ENCODE measurements at places on chromosomes 4 and X.

DNA sequence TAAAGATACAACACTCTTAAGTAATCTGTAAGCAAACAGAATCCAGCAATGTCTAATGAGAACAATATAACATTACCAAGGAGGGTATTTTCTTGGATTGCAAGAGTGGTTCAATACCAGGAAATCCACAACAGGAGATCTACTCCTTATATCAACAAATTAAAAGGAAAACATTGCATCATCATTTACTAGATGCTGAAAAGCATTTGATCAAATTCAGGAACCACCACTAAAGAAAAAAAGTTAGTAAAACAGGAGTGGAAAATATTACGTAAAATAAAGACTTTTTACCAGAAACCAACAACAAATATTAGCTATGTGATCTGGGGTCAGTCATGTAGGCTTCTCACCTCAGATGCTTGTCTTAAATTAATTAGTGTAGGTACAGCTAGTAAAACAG, 66.8 kb upstream of the MAB21L2 start:
- no peak for DNase-seq

- no peak for DNase-seq
Measured at GRCh38 chr4:21447301-21448054, 501.1 kb downstream of the KCNIP4 start.

DNA sequence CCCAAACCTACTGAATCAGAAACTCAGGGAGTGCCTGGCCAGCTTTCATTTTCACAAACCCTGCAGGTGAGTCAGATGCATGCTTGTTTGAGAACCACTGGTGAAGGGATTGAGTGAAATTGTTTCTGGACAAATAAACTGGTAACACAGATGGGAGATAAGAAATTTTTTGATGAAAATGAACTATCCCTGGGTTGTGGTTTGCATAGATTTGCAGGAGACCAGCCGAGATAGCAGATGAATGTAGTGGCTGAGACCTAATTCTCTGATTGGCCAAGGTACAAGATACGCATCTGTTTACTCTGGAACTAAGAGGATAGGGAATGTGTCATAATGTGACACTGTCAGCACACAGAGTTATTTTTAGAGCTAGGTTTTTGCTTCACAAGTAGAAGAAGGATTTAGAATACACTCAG, 117.8 kb upstream of the NOCT start:
- no peak for DNase-seq

GRCh38 chr4:180932370-180933001, 1310.7 kb upstream of the TENM3 start:
- DNase-seq, result no peak

DNA sequence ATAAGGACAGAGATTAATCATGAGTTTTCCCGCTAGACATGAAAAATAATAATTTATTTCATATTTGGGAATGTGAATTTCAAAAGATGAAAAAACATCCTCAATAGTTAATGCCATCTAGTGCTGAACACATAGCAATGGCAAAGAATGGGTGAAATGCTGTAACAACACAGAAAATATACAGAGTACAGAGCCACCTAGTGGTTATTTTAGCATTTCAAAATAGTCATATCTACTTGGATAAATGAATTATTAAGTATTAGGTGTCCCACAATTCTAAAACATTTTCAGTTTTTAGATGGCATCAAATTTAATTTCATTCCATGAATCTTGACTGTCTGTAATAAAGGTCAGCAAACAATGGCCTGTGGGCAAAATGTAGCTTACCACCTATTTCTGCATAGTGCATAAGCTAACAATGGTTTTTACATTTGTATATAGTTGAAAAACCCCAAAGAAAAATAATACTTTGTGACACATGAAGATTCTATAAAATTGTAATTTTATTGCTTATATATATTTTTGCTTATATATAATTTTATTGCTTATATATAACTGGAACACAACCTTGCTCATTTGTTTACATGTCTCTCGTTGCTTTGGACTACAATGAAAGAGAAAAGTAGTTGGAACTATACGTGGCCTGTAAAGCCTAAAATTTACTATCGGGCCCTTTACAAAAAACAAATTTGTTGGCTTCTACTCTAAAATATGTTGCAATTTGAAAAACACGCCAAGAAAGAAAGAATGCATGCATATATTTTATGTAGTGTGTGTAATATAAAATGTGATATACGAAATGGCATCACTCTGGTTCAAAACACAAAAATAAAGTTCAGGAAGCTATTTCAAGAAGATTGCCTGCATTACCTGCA, 99.1 kb upstream of the FAM47C start:
- DNase-seq, result no peak

- no peak for DNase-seq
Measured at GRCh38 chrX:133937022-133937421, 48.4 kb downstream of the GPC3 start.

- peak; percentile 1 for DNase-seq
Measured at GRCh38 chr4:54318904-54319303, 89.8 kb downstream of the PDGFRA start.

DNA sequence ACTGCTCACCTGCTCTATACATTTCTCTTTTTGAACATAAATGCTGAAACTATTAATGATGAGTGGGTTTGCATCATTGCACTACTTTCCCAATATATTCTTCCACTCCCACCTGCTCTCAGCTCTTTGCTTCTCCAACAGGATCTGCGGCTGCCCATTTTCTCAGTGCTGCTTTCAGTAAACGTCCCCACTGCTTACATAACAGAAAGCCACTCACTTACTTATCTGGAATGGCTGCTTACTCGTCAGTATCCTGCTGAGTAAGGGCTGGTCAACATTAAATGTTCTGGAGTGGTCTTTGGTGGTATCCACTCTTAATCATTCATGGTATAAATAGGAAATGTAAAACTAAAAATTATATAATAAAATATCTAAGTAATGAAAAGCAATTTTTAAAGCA, 112.8 kb upstream of the HPF1 start:
- DNase-seq, result no peak

- no peak for DNase-seq
Measured at GRCh38 chr4:42617030-42617429, 39.9 kb downstream of the ATP8A1 start.

DNA sequence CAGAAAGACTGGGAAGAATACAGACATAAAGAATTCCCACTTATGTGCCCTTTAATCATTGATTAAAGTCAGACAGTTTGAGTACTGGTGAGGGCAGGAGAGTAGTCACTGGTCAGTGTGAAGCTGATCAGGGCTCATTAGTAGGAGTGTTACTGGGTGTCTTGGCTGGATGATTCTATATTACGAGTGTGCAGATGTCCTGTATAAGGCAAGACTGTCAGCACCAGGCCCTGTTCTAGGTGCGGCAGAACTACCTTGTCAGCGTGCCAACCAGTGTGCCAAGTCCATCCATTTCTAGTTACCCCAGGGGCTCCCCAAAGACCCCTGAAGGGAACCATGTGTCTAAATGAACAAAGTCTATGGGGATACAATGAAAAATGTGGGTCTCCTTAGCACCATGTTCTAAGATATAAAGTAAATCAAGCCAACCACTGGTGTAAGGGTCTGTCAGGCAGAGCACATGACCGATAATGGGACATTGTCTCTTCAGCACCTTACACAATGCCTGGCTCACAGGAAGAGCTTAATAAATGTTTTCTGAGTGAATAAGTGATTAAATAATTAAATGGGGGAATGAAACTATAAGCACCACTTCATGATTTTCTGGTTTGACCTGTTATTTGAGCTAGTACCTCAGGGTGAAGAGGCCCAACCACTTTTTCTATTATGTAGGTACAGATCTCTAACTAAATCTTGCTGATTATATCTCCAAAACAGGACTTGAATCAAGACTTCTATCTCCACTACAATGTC, 205.0 kb downstream of the CAMK2D start:
- no peak for DNase-seq

- no peak for DNase-seq
Measured at GRCh38 chr4:140109292-140109691, 44.7 kb downstream of the MAML3 start.

DNA sequence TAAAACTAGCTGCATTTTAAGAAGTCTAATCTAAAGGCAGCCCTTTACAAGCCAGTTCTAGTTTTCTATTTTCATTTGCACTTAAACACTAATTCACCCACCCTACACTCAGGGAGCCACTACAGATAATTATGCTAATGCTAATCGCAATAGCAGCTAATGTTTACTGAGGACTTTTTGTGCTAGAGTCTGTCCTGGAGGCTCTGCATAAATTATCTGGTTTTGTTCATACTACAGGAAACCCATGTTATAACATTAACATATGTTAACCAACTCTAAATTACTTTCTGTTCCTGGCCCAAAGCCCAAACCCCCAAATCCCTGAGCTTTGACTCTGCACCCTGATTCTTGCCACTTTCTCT, 480 bp upstream of the RADX start:
- no peak for DNase-seq

DNA sequence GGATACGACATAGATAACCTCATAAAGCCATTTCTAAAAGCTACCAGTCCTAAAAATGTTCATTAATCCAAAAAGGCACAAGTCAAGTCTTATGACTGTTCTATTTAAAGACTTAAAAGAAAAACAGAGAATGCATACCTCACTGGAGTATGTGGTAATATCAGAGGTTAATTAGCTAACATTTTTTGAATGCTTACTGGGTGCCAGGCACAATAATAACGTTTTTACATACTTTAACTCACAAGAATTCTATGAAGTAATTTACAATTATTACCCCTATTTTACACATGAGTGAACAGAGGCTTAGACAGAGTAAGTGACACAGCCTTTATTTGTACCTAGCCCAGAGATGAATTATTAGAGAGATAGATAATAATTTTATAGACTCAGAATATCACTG, 207.5 kb downstream of the PDGFC start:
- DNase-seq, result no peak

Data from CD4-positive, alpha-beta T cell treated with Interleukin-15 for 4 hours (primary cell).